ENCODE measurements at places on chromosomes 7 and 10.
A peak's percentile ranks its signal among the peaks of the same experiment; 100 is the strongest.

- DNase-seq = no peak
These were observed 181.1 kb downstream of the DNAJB6 start for GRCh38 chr7:157517782-157518513.

DNA sequence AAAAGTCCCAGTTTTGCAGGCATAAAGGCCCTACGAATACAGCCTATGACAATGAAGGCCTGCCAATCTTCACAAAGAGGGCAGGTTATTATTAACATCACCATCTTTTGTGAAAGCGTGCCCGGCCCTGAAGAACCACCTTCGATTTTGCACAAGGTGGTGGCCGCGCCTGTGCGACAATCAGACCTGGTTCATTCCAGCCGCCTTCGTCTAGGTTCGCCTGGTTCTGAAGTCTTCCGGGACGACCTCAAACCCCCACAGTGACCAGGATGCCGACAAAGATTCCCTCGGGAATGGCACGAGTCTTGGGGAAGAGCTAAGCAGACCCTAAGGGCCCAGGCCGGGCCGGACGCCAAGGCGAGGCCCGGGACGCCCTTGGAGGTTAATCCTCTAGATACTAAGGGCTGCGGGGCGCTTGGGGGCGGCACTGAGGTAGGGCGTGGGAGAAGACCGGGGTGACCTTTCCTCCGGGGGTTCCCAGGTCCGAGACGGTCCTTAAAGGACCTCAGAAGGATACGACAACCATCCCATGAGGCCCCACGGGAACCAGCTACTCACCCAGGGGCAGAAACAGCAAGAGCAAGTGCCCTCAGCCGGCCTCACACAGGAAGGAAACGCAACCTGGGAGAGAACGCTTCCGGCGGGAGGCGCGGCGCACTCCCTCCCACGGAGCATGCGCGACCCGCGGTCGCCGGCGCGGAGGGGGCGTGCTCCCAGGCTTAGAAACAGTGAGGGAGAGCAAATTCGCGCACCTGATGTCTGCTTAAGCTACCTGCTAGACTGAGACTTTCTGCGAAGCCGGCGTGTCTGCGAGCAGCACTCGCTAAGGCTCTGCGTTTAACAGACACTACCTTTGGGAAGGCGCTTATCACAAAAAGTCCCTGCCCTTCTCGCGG is at the start of gene ATAD1:
Gene ATAD1, minus strand, starts transcription at position 618 of the 896 bp plus-strand sequence. CDS start 3,627 bp downstream, outside the sequence.
- peak; percentile 94 for DNase-seq

DNA sequence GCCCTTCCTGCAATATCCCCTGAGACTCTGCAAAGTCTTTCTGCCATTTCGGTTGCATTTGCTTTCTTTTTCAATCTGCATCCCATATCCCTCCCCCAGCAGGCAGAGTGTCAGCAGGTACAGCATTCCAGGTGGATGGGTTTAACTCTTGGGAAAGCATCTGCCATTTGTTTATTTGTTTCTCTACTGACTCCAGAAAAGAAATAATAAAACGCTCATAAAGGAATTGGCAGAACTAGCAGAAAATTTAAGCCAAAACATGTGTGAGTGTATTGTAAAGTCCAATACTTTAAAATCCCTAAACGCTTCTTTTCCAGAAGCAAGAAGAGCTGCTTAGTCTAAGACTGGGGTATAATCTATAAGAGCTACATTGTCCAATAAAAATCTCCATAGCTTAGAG is 393.8 kb downstream of the TNS3 start:
- DNase-seq = no peak

GRCh38 chr7:40244226-40244625 is 109.4 kb downstream of the SUGCT start:
- no peak for DNase-seq

- DNase-seq = no peak
These were observed 362.8 kb upstream of the FOXK1 start for GRCh38 chr7:4319280-4319679.

DNA sequence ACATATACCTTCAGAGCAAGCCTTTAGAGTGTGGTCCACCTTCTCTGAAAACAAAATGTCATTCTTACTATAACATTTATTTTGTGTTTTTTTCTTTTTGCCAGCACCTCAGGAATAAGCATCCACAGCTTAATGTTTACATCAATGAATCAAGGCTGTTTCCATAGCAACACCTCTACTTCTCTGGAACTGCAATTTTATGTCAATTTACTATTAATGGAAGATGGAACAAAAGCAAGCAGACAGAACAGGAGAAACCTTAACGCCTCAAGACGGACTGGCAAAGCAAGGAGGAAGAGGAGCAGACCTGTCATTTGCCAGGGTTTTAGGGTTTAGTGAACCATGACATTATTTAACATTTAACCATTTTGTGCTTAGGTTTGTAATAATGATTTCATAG is 63.1 kb downstream of the PRR15 start:
- no peak for DNase-seq

- no peak for DNase-seq
These were observed 72.6 kb downstream of the ST7 start for GRCh38 chr7:117025891-117026290.

- no peak for DNase-seq
These were observed 4.4 kb downstream of the SCART1 start for GRCh38 chr10:133458021-133458709.

DNA sequence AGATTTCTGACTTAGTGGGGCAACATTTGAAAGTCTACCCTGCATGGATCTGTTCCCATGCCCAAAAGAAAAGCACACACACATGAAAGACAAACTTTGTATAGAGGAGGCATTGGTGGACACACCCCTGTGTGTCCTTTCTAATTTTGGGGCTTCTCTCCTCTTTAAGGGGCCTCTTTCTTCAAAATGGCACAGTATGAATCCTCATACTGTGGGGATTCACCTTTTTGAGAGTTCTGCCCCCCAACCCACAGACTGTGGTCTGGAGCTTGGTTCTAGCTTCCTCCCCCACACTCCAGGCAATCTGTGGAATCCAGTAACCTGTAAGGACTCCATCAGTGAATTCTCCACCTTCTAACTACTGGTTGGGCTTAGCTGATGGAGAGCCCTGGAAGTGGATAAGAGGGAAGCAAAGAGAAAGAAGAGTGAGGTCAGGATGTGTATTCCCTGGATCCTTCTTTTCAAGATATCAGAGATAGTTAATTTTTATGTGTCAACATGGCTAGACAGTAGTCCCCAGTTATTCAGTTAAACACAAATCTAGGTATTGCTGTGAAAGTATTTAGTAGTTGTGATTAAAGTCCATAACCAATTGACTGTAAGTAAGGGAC is 32.4 kb upstream of the CDK6 start:
- DNase-seq = no peak

GRCh38 chr7:117283371-117283770 is 39.5 kb downstream of the WNT2 start:
- DNase-seq = no peak

DNA sequence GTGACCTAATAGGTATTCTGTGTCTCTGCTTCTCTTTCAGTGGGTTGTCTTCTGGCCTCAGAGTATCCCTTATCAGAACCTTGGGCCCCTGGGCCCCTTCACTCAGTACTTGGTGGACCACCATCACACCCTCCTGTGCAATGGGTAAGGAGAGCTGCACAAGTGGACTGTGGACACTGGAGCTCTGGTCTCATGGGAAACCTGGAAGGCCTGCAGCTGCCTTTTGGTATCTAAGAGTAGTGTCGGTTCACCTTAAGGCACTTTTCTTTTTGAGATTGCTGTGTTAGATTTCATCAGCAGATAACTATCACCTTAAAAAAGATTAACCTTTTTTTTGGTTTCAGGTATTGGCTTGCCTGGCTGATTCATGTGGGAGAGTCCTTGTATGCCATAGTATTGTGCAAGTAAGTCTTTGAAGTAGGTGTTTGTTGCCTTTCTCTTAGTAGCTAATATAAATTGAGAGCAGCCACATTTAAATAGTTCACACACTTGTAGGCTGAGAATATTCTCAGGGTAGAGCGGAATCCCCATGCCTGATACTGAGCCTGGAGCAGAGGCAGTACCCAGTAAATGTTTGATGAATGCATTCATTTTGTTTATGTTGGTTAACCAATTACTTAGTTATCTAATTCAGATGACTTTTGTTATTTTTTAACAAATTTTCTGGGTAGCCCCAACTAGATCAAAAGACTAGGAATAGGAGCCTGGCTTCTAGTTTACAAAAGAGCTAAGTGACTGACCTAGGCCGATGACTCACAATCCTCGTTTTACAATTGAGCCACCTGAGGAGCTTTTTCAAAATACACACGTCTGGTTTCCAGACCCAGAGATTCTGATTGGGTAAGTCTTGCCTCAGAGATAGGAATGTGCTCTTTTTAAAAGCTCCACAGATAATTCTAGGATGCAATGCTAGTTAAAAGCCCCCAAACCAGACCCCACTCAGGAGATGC is 3.6 kb downstream of the TMEM254 start:
- no peak for DNase-seq

- DNase-seq = no peak
These were observed 73.5 kb upstream of the RSU1 start for GRCh38 chr10:16890691-16891090.

- no peak for DNase-seq
These were observed 1.0 kb upstream of the CRTAC1 start for GRCh38 chr10:98031440-98031839.

DNA sequence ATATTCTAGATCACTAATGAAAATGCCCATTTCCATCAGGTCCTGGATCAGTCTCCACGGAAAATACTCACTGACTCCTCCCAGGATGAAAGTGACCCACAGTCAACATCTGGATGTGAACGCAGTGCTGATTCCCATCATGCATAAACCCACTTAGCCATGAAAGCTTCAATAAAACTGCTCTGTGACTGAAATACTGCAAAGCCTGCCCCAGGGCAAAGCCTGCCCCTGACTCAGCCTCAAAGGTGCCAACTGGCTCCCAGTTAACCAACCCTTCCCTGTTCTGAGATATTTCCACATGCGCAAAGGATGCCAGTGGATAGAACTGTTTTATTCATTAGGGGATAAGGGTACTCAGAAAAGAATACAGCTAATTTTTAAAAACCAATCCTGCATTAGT is 24.0 kb downstream of the OSBPL3 start:
- DNase-seq = no peak

DNA sequence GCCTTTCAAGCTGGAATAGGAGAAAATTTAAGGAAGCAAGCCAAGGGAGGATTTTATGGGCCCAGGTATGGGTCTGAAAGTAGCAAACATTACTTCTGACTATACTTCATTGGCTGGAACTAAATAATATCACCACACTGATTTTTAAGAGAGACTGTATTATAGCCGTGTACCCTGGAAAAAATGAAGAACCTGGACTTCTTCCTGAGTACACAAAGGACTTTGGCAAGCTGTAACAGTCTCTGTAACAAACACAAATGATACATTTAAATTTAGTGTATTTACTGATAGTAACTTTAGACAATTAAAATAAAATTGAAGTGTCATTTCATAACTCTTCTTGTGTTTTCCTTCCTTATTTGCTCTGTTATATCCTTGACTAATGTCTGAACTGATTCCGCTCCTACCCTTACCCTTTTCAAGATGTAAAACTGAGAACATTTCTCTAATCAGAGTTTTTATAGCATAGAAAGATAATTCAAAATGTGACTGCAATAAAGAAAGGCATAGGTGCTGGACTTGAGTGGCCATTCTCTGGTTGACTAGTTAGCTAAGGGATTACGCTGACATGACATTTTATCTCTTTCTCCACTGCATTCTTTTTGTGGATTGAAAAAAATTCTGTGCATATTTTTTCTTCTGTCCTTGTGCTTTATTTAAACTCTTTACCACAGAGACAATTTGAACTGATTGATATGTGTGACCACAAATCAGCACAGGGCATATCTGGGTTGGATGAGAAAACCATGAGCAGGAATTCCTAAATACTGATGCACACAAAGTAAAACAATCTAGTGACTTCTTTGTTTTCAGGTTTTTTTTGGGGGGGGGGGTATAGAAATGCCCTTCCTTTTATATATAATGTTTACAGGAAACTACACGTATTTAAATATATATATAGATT is 349.7 kb downstream of the MDFIC start:
- DNase-seq = no peak

GRCh38 chr10:3330663-3331062 is 158.1 kb upstream of the PITRM1 start:
- DNase-seq = no peak

DNA sequence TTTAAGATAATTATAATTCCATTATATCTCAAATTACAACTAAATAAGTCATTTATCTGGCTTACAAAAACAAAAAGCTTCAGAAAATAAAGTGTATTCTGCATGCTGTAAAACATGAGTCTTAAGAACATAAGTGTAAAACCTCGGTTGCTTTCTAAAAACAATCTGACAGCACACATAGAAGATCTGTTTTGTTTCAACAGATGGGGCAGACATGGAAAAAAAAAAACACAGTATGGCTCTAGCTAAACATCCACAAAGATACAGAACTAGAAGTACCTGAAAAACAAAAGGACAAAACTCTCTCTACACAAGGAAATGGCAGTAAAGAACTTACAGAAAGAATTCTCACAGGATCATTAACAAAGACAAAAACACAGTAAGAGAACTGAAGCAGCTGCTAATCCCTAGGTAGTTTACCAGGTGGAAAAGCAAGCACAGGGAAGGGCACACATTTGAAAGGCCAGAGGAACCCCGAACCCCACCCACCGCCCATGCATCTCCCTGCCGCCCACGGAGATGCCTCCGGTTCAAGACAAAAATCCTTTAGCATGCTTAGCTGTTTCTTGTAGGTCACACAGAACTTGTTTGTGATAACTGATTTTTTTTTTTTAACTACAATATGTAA is 42.5 kb downstream of the DLD start:
- DNase-seq = no peak

Data from activated CD4-positive, alpha-beta T cell treated with anti-CD3 and anti-CD28 coated beads, Interleukin-10, Interleukin-2, amounts not matched to agents 100 ng/mL and 50 ng/mL, durations not matched to agents 16 hours and 8 hours (primary cell).